ENCODE measurements at places on chromosomes 2 and 18.

DNA sequence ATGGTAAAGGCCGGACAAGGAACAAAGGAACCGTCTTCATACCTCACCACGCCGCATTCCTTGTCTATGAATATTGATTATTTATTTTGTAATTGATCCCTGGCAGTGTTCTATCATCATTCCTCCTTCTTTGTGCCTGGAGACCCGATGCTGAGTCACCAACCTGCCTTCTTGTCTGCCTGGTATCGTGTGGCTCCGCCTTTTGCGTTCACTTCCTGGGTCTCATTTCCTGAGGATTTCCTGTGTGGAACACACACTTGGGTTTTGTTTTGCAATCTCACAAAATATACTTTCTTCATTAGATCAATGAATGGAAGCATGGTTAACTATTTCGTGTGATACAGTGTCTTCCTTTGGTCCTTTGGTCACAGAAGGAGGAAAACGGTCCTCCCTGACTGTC is 95.5 kb upstream of the SNTG2 start:
- no peak for DNase-seq

DNA sequence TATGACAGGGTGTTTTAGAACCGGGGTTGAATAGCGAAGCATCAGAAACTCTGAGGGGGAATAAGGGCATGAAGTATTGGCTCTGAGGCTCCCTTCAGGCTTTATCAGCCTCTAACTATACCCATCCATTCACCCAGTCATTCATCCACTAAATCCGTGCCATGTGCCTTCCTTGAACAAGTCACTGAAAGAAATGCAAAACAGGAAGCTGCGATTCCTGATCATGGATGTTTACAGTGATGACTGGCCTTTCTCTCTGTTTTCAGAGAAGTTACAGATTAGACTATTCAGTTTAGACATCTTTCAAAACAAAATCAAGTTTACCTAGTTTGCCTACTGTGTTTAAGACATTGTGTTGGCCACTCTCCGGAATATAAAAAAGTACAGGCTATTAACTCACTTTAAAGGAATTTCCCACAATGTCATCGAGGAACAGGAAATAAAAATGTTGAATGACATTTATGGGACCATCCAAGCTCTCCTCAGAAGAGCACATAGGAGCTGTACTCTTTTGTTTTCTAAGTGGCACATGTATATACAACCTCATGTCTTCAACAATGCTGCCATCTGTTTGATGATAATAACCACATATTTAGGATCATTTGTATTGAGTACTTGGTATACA is 43.8 kb upstream of the SLC14A1 start:
- no peak for DNase-seq

DNA sequence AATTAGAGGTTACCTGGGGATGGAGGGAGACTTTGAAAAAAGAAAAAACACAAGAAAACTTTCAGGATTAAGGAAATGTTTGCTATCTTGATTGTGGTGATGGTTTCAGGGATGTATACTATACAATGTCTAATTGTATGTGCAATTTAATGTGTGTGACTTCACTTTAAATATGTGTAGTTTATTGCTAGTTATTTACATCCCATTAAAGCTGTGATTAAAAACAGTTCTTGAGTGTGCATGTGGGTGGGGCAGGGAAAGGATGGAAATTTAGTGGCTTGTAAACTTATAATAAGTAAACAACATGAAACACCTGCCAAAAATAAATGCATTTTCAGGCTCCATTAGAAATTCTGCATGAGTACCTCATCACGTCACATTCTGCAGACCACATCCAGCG is 167.0 kb downstream of the MYO5B start:
- DNase-seq: no peak

- no peak for DNase-seq
Measured at GRCh38 chr2:225486236-225486635, 86.7 kb downstream of the NYAP2 start.

- DNase-seq: peak; percentile 19
Measured at GRCh38 chr18:5584746-5585417, 41.1 kb upstream of the EPB41L3 start.

DNA sequence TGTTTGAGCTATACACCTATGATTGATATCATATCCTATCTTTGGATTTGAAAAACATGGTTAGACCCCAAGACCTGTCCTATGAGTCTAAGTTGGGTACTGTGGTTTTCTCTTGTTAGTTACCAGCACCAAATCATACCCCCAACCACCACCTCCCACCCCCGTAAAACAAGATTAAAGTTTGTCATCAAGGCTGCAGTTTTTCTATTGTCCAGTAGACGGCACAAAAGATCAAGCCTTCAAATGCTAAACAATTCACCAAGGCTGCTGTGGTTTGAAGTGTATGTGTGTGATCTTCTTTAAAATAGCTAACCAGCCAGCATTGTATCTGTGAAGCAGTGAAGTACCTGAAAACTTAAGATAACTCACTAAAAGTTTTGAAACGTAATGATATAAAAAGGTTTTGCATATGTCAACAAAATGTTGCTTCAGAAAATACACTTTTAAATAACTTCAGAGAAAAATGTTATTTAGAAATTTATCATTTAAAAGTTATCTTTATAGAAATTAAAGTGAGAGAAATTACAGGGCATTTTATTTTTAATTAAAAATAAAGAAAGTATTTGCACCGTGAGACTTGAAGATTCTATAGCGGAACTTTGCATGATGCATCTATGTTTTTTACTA is 5.8 kb upstream of the MEIS1 start:
- peak; percentile 82 for DNase-seq

- no peak for DNase-seq
Measured at GRCh38 chr2:238270606-238271005, 17.8 kb downstream of the PER2 start.

DNA sequence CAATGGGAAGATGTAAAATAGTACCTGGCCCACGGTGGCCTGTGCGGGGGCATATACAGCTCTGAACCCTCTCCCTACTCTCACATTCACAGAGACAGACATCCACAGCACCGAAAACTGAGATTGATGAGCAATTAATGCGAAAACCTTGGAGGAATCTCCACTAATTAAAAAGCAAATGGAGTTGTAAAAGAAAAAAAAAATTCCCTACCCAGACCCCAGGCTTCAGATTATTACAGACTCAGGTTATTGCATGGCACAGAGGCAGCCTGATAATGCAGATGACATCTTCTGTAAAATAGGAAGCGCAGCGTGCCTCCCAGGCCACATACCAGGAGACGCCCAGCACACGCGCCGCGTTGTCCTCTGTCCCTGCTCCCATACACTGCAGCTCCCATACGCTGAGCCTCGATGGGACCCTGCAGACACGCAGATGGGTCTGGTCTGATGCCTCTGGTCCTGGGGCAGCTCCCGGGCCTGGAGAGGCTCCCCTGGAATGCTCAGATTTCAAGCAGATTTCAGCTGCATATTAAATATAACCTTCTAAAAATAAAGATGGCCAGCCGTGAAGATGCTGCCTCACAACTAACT is 496.1 kb upstream of the MYT1L start:
- no peak for DNase-seq

DNA sequence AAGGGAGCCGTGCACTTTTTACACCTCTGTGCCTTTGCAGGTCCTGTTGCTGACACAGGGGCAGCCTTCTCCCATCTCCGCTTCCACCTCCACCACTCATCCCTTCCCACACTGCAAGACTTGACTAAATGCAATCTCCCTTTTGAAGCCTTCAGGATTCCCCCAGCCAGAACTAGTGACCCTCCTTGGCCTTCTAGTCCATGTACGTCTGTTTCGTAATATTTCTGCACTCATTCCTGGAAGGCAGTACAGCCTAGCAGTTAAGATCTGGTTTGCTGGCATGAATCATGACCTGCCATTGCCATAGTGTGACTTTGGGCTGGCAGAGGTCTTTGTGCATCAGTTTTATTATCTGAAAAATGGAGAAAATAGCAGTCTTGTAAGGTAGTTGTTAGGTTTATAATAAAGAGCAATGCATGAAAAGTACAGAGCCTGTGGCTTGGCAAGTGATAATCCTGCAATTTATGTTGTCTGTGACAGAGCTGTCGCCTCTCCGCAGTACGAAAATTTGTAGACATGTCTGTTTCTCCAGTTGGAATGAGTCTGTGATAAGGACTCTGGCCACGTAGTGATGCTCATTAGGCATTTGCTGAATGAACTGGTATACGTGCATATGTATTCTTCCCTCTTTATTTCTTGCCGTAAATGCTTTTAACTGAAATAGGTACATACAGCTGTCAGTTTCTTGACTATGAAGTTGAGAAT is 36.7 kb downstream of the NCK2 start:
- DNase-seq: no peak

GRCh38 chr18:45463451-45463850 is 151.8 kb upstream of the SLC14A2 start:
- DNase-seq: no peak

- DNase-seq: no peak
Measured at GRCh38 chr2:157874348-157874747, 1.8 kb downstream of the ACVR1 start.

DNA sequence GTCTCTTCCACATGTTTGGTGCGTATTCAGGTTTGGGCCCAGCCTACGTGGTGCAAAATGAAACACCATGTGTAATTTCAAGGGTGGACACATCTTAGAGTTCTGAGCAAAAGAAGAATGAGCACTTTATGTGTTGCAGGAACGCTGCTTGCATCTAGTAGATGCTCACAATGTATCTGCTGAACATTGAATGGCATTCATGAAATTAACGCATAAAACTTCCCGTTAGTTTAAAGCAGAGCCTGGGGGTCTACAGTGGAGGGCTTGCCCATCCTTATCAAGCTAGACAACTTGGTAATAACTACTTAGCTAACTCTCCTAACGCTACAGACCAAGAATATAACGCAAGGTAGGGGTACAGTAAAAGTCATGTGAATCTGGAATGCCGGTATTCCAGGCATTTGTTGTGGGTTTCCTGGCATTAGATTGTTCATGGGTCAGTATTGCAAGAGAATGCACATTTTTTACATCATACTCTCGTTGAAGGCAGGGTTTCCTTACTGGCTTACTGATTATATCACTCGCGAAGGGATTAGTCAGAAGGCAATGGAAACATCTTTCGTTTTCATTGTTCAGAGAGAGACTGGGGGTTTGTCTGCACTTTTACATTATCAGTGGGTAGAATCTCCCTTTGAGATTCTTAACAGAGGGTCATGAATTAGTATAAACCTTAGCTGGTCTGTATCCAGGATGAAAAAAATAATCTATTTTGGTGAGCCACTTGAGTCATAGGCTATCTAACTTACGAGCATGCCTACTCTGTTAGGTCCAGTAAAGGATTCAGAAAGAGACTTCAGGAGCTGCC is 229.5 kb upstream of the EPAS1 start:
- DNase-seq: peak; percentile 44

DNA sequence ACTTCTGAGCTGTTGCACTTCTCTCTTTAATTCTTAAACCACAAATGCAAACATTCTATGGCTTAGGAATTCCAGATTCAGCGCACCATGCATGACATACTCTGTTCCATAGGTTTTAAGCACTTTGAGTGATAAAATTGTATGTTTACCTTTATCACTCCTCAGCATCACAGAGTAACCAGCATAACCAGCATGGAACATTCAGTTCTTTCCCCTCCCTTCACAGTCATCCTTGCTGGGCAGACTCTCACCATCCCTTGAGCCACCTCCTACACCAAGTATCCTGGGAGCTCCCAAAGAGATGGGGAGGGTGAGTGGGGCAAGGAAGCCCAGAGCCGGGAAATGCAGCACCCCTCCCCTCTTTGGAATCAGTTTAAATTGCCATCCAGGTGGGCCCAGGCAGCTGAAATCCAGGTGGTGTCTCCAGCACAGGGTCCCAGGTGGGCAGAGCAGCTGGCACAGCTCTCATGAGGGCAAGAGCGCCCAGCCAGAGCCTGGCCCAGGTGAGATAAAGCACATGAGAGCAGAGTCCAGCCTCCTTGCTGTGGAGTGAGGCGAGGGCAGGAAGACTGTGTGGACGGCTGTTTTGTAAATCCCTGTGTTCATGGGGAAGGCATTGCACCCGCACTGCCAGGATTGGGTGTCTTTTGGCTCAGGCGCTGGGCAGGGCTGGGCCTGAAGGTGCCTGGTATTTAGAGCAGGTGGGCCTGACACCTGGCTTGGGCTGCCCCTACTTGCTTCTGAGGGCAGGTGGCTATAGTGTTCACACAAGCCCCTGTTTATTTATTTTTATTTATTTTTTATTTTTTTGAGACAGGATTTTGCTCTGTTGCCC is 36.8 kb downstream of the LAMA3 start:
- DNase-seq: no peak

DNA sequence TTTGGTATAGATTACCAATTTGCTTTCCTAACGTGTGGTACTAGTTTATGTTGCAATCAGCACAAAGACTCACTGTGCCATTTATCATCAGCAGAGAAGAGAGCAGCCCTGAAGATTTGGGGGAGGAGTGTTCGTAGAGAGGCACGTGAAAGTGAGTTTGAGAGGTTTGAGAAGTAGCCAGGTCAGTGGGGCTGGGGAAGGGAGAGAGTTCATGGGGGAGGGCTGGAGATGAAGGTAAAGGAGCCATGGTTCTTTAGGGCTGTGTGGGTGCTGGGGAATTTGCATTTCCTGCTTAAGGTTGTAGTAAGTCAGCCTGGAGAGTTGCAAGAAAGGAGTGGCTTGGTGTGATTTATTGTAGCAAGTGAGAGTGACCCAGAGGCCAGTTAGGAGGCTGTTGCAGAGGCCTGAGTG is 172.1 kb downstream of the NEDD4L start:
- DNase-seq: peak; percentile 94

- peak; percentile 51 for DNase-seq
Measured at GRCh38 chr18:361941-362310, 94.1 kb upstream of the THOC1 start.

DNA sequence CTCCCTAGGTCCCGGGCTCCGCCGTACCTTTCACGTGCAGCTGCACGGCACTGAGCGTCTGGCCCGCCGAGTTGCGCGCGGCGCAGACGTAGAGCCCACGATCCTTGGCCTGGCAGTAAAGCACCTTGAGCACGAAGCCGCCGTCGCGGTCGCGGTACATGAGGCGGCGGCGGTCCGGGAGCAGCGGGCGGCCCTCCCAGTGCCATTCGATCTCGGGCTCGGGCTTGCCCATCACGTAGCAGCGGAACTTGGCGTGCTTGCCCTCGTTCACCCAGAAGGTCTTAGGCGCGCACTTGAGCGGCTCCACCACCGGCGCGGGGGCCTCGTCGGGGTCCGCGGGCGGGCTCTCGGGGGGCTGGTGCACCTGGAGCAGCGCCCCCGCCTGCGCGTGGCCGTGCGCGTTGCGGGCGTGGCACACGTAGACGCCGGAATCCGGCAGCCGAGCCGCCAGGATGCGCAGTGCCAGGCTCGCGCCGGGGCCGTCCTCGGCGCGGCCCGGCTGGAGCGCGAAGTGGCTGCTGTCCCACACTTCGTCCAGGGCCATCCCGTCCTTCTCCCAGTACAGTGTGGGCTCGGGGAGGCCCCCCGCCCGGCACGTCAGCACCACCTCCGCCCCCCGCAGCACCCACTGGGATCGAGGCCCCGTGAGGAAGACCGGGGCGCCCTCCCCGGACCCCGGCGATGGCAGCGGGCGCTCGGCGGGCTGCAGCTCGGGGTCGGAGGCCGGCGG is 980 bp downstream of the OBSL1 start:
- DNase-seq: no peak

- DNase-seq: no peak
Measured at GRCh38 chr18:24089076-24089475, 49.8 kb upstream of the CABYR start.

GRCh38 chr2:218286570-218287459 is 5.5 kb downstream of the TMBIM1 start:
- peak; percentile 98 for DNase-seq

Data from mesendoderm (in vitro differentiated cells).